ENCODE measurements at places on chromosomes 7 and 10.

DNA sequence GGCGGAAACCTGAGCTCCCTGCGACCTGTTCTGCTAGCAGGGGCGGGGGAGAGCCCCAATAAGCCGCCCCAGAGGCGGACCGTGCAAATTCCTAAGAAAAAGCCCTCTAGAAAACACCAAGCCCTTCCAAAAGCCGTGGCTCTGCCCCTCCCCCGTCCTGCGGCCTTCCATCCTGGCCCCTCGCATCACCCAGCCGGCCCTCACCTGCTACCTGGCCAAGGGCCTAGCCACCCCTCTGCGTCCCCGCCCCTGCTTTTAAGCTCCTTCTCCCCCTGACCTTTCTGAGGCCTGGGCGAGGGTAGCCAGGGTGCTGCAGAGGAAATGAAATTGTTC lies 24.9 kb downstream of the SKIDA1 start:
- no peak for DNase-seq

- peak; percentile 26 for DNase-seq
Observed at GRCh38 chr10:99619090-99619800, 994 bp downstream of the SLC25A28 start.

DNA sequence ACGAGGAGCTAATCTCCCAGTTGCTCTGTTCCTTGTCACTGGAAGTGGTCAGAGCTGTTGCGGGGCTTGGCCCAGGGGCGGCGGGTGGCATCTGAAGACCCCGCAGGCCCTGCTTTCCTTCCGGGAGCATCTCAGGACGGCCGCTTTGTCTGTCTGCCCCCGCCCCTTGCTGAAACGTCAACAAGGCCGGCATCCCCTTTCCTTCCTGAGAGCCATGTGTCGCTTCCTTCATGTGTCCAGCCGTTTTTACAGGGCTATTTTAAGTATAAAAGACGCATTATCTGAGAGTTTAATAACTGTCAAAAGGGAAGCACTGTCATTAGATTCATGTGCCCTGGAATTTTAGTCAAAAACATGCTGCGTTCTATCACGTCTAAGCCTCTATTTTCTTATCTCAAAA lies 110.4 kb downstream of the CUX1 start:
- DNase-seq: no peak

DNA sequence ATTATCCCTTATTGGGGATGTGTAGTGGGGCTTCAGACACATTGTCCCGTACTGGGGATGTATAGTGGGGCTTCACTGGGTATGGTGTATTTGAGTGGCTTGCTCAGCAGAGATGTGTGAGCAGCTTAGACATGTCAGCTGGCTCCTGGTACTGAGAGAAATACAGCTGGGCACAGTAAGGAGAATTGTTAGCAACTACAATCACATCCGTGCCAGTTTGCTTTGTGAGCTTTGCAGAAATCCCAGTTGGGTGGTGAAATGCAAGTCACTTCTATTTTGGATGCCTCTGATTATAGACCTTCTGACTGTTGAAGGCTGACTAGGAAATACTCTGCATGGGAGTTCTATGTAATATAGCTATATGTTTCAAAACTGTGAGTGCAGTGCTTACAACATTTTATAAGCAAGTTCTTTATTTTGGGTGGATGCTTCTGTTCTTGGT lies 10.8 kb downstream of the CCNY start:
- DNase-seq: no peak

DNA sequence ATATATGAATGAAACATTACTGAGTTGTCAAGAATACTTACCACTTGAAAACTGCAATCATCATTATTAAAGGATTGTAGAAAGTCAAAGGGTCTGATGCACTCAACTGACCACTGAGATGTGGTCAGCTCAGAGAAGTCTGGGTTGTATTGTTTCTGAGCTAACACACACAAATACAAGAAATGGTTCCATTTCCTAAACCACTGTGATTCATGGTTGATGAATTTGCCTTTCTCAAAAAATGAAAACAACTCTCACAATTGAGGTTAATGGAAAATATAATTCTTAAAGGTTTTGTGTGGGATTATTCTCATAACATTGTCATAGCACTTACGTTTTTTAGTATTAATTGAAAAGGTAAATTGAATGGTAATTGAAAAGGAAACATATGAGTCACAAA lies 45.6 kb upstream of the TAS2R16 start:
- no peak for DNase-seq

DNA sequence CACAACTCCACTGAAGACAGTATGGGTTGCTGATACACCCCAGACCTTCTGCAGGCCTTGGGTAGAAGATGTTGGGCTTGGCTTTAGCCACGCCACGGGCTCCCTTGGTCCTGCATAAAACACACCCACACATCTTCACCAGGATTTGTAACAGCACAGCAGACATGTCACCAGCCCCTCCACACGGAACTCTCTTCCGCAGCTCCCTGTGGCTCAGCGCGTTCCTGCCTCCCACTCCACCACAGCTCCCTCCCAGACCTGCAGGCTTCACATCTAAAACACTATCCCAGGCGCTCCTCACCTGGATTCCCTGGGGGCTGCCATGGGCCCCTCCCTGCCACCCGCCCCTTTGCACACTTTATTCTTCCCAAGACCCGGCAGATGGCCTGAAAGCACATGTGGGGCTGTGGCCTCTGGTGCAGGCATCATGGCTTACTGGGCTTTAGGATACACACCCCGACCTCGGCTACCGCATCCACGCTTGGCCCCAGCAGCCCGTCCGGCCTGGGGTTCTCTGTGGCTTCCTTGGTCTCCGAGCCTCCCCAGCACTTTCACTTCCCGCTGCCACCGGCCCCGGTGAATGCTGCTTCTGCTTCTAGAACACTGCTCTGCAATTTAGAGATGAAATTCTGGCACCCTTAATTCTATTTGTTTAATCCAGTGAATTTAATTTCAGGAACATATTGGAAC lies 432.9 kb downstream of the DNAJB6 start:
- DNase-seq: no peak

GRCh38 chr10:22345301-22346095 lies at the start of gene SPAG6:
Gene SPAG6, plus strand, starts transcription at chr10:22345496. Its CDS starts 116 bp downstream, at chr10:22345612.
- DNase-seq: peak; percentile 69

DNA sequence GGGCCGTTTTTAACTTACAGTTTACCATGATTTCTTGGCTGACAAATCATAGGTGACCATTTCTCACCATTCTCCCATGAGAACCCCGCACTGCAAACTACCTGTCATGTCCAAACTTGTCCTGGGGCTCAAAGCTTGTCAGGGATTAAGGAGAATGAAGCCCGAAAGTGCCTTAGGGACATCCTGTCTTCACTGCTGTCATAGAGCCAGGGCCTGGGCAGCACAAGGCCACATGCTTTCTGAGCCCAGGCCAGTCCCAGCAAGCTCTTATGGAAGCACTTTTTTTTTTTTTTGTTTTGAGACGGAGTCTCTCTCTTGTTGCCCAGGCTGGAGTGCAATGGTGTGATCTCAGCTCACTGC lies 33.9 kb downstream of the CCM2 start:
- DNase-seq: no peak

DNA sequence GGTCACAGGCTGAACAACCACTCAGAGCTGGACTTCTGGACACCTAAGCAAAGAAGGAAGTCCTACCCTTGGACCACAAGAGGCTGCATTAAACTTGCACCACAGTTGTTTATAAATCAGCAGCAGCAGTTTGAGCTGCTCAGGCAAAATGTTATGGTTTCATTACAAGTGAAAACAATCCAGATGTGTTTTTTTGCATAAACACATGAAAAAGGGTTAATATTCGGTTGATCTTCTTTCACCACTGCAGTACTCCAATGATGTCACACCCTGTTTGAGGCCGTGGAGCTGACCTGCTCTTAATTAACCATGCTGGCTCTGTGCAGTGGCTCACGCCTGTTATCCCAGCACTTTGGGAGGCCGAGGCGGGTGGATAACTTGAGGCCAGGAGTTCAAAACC lies 490.8 kb upstream of the CELF2 start:
- DNase-seq: no peak

DNA sequence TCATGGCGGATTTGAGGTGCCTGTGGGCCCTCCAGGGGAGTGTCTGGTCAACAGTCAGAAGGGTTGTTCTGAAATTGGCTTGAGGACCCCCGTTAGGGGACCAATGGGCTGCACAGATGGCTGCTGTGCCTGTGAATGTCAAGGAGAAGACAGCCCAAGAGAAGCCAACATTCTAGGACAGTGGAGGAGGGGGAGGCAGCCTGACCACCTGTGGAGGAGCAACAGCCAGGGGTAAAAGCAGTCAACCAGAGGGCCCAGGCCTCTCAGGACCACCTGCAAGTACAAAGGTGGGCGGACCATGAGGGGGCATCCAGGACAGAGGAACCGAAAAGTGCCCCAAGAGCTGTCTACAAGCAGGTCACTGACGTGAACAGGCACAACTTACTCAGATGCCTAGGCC lies 76.6 kb downstream of the VSTM4 start:
- no peak for DNase-seq

- DNase-seq: no peak
Observed at GRCh38 chr10:74383642-74384041, 232.6 kb downstream of the ADK start.

DNA sequence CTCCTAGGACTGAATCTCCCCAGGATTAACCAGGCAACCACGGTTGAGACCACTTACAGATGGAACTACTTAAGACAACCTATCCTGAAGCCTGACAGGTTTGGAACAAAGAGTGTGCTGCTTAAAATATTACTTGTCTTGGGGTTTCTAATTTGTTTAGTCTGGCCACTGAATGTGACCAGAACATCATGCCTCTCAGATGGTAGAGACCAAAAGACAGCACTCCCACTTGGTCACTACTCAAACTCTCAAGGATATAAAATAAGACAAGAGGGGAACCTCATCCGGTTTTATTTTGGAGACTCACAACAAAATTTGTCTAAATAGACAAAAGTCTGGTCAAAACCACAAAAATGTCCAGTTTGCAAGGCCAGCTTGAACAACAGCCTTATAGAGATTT lies 15.3 kb downstream of the MRPL32 start:
- DNase-seq: no peak

DNA sequence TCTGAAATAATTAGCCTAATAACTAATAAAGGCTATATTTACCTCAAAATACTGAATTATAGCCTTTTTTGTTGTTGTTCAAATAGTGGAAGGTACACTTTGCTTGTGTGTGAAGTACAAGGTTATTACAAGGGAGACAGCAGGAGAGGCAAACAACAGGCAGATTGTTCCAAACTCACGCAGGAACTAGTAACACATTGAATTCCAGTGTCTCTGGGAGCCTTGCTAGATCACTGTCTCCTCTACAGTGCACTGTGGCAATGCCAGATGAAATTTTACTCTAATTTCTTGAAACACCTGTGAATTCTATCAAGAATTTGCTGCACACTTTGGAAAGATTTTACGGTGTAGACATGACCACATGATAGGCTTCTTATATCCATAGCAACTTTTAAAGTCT lies 112.6 kb downstream of the MDFIC start:
- no peak for DNase-seq

- DNase-seq: no peak
Observed at GRCh38 chr10:55203319-55203718, 402.3 kb upstream of the PCDH15 start.

DNA sequence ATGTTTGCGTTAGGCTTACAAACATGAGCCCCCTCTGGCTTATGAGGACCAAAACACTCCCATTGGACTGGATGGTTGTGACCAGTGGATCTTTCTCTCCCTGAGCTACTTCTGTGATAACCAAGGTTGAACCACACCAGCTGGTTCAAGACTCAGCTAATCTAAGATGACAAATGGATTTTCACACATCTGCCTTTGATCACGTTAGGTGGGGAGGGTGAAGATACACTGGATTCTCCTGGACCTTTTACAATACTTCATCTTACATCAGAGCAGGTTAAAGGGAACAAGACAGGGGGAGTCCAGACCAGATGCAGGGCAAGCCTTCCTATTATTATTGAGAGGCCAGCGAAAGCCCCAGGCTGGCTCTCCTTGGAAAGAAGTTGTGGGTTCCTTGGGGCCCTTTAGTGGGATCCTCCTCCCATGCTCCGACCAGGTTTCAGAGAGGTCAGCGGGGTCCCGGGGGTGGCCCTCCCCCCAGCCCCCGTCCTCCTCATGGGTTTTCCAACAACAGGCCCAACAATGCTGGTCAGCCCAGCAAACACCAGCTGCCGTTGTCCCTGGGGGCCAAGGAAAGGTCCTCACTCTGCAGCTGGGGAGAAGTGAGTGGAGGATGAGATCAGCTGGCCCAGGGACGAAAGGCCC lies 2.8 kb downstream of the GFRA1 start:
- no peak for DNase-seq

DNA sequence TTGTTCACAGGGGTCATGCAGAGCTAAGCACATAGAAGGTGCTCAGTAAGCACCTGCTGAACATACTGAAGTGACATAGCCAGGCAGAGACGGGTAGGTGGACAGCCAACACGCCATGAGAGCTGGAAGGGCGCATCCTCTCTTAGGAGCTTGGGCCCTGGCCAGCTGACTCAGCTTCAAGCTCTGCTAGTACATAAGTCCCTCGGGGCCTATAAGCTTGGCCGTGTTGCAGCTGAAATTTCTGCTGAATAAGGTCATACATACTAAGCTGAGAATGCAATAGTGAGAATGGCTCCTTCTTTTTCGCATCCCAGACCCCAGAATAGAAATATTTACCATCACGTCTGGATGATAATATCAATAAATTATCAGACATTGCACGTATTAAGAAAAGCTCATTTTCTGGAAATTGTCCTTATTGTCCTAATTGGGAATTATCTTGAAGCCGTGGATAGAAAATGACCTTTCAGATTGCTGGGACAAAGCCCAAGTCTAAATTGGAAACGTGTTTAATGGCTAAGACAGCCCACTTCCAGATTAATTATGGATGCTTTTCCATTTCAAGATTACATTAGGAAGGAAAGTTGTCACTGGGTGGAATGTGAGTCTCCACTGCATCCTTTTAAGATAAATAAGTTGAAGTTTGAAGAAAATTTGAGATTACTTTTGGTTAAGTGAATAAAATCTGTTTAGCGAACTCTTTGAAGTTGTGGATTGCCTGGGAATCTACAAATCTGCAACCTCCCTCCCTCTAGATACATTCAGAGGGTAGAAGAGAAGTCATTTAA lies 287.1 kb upstream of the C7orf33 start:
- no peak for DNase-seq

DNA sequence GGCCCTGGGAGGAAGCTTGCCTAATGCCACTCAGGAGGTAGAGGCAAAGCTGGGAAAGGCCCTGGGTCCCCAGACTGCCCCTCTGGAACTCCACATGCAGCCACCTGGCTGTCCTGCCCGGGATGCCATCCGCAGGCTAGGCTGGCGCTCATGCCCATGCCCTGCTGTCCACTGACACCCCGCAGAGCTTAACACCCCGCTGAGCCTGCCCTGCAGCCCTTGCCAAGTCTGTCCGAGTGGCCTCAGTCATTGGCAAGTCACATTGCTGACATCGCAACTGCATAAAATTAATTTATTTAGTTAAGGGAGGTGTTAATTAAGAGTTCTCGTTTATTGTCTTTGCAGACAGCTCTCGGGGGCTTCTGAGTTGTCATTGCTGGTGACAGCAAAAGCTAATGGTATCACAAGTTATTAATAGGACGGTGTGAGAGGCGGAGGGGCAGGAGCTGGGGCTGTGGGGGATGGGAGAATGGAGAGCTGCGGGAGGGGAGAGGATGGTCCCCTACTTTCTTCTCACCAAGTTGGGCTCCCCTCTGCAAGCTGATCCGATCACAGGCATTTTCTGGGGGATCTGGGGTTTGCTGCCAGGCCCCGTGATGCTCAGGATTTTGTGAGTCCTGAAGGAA lies 55.6 kb upstream of the PCBD1 start:
- DNase-seq: no peak
